Pulmonary artery endothelial cell (primary cell): ENCODE measurements at places on chromosomes 3 and 15. TPM values are rescaled to one million over a fixed set of nuclear protein-coding genes. Genes with fewer than 3 reads are reported as not detected.

The CFAP100 gene
- total RNA-seq: not detected in 2 replicates

- no peak for DNase-seq
These were observed 26.0 kb downstream of the TMEM158 start for GRCh38 chr3:45199837-45200648.

DNA sequence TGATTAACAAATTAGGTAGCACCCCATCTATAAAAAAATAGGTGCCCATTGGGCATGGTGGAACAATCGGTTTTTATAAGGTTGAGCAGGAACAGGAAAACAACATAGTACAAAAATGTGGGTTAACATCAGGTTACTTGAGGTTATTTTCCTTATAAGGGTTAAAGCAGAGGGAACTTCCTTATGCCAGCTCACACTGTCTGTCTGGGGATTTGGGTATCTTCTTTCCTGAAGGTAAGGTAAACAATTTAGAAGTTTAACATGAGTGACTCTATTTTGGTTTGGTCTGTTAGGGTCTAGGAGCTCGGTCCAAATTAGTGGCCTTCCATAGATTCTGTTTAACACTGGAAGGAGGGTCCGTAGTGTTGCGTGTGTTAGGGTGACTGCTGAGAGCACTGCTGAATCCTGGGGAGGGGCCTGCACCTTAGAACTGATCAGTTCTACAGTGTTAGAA lies 14.7 kb downstream of the CHD2 start:
- no peak for DNase-seq

DNA sequence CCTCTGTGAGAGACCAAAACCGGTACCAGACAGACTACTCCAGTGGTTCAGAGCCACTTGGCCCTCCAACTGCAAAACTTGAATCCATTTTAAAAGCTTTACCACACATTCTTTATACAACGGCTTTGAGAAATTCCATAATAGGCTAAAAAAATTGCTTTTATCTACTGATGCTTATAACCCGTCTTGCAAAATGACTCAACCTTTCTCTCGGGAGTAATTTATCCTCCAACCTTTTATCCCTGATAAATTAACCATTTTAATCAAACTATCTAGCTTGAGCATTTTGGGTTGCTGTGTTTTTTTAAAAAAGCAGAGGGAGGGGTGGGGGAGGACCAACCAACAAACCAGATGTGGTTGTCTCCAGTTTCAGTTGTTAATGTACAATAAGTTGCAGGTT lies 275.7 kb upstream of the LRTM1 start:
- DNase-seq: no peak

- DNase-seq: no peak
These were observed 713.0 kb upstream of the CADM2 start for GRCh38 chr3:84245789-84246188.

- DNase-seq: no peak
These were observed 10.7 kb downstream of the BMF start for GRCh38 chr15:40097968-40098476.

DNA sequence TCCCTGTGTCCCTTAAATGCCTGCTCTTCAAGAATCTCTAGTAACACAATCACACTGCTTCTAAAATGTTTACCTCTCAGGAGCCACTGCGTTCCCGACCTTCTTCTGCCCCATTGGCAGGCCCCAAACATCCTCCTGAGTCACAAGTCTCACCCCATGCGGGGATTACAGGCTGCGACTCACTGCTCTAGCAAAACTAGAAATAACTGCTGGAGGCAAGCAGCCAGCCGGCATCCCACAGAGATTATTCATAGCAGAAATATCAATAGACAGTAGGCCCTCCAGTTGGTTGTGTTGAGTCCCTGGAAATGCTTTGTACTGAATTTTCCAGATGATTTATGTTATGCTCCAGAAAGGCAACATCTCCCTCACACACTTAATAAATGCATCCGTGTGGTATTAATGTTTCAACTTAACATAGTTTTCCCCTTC lies 64.8 kb downstream of the RFTN1 start:
- no peak for DNase-seq
